ENCODE measurements at places on chromosomes 5 and 9. TPM values are rescaled to one million over a fixed set of nuclear protein-coding genes. Genes with fewer than 3 reads are reported as not detected.

The KCNV2 gene
- total RNA-seq: not detected

The PPIP5K2 gene
- total RNA-seq: 54.5 TPM

The TLR4 gene
- 62.8 TPM for total RNA-seq

The HAVCR2 gene
- 14.9 TPM for total RNA-seq

The BDP1 gene
- total RNA-seq: 27.6 TPM

The GHR gene
- 145 TPM for total RNA-seq

The DAB2 gene
- 221 TPM for total RNA-seq

The PCDHAC2 gene
- 1.1 TPM for total RNA-seq

The SLC27A6 gene
- not detected for total RNA-seq

The PRRX2 gene
- 8.5 TPM for total RNA-seq

The OR1J2 gene
- not detected for total RNA-seq

The PRRC1 gene
- 47.5 TPM for total RNA-seq

The ALDH7A1 gene
- 25.1 TPM for total RNA-seq

The FASTKD3 gene
- total RNA-seq: 8.3 TPM

The CDH6 gene
- total RNA-seq: 1.3 TPM

The PRR16 gene
- total RNA-seq: 3.3 TPM

The CDKN2B-AS1 gene
- 0.64 TPM for total RNA-seq

The CSF1R gene
- total RNA-seq: 58.6 TPM

The IRF1 gene
- total RNA-seq: 61.1 TPM

The TJP2 gene
- 105 TPM for total RNA-seq

The ARSI gene
- 0.58 TPM for total RNA-seq

The SLC2A6 gene
- total RNA-seq: 3.9 TPM

The MAST4 gene
- total RNA-seq: 45.2 TPM

The IFNA13 gene
- total RNA-seq: not detected

The FOCAD gene
- total RNA-seq: 21.6 TPM

The CARD9 gene
- total RNA-seq: 4.3 TPM
